ENCODE measurements at places on chromosomes 3 and 15. TPM values are rescaled to one million over a fixed set of nuclear protein-coding genes. Genes with fewer than 3 reads are reported as not detected.

- no peak overlapping the region for H3K4me3 ChIP-seq
- H3K27me3 ChIP-seq: no peaks in the 10 kb centered on the region
- H3K4me1 ChIP-seq: no peaks in the 10 kb centered on the region
Measured at GRCh38 chr3:126100634-126101301, 16.8 kb upstream of the SLC41A3 start.

- no peak for DNase-seq
- no peaks in the 10 kb centered on the region for H3K4me1 ChIP-seq
- H3K36me3 ChIP-seq: no peaks in the 10 kb centered on the region
Measured at GRCh38 chr3:130905551-130905950, 11.7 kb downstream of the ATP2C1 start.

- DNase-seq: no peak
- H3K36me3 ChIP-seq: no peaks in the 10 kb centered on the region
Measured at GRCh38 chr3:182795389-182795782, 2.1 kb downstream of the ATP11B start.

GRCh38 chr3:123632161-123632655 is 47.4 kb upstream of the HACD2 start:
- H3K4me3 ChIP-seq: no peak overlapping the region
- DNase-seq: no peak
- H3K36me3 ChIP-seq: no peaks in the 10 kb centered on the region
- no peaks in the 10 kb centered on the region for H3K27me3 ChIP-seq
- H3K4me1 ChIP-seq: peaks cover 20% of the 10 kb centered on the region

- no peak overlapping the region for H3K4me3 ChIP-seq
- no peaks in the 10 kb centered on the region for H3K27me3 ChIP-seq
- no peak overlapping the region for H3K27ac ChIP-seq
- no peaks in the 10 kb centered on the region for H3K36me3 ChIP-seq
- H3K4me1 ChIP-seq: no peaks in the 10 kb centered on the region
Measured at GRCh38 chr15:90619939-90620338, 90.2 kb downstream of the CRTC3 start.

The NUP210 gene
- 12.5 TPM for total RNA-seq

The SPATA12 gene
- not detected for total RNA-seq
